Hematopoietic multipotent progenitor cell (in vitro differentiated cells): ENCODE measurements at places on chromosomes 6 and 20.

GRCh38 chr20:59784791-59785668 lies 148.4 kb downstream of the SYCP2 start:
- no peak for DNase-seq

GRCh38 chr20:15045246-15045645 lies 707.8 kb upstream of the FLRT3 start:
- no peak for DNase-seq

GRCh38 chr6:64000818-64001491 lies 365.4 kb downstream of the PHF3 start:
- DNase-seq, result no peak

DNA sequence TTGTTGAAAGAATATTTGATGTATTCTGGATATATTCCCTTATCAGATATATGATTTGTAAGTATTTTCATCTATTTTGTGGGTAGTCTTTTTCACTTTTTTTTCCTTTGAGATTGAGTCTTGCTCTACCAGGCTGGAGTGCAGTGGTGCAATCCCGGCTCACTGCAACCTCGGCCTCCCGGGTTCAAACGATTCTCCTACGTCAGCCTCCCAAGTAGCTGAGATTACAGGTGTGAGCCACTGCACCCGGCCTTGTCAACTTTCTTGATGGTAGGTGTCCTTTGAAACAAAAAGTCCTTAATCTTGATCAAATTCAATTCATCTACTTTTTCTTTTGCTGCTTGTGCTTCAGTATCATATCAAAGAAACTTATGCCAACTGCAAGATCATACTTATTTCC lies 297.2 kb upstream of the NRSN1 start:
- DNase-seq, result no peak

GRCh38 chr6:36301781-36302180 lies 31.9 kb downstream of the PNPLA1 start:
- no peak for DNase-seq

DNA sequence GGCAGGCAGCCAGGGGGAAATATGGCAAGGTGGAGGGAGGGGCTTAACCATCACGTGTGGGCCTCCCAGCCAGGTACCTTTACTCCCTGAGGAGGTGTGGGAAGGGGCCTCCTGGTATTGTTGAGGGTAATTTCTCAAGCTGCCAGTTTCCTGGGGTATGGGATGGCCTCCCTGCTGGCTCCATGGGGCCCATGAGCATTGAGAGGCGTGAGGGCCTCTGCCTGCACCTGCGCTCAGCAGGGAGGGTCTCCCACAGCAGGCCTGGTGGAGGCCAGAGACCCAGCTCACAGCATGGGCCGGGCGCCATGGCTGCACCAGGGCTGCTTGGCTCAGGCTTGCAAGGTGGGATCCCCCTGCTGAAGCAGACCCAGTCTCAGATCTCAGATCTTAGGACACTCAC lies 113.0 kb downstream of the GRM4 start:
- DNase-seq, result no peak

- no peak for DNase-seq
These were observed 18.9 kb upstream of the RPL7L1 start for GRCh38 chr6:42860481-42860880.

- no peak for DNase-seq
These were observed 6.6 kb downstream of the ECI2 start for GRCh38 chr6:4128748-4129147.

DNA sequence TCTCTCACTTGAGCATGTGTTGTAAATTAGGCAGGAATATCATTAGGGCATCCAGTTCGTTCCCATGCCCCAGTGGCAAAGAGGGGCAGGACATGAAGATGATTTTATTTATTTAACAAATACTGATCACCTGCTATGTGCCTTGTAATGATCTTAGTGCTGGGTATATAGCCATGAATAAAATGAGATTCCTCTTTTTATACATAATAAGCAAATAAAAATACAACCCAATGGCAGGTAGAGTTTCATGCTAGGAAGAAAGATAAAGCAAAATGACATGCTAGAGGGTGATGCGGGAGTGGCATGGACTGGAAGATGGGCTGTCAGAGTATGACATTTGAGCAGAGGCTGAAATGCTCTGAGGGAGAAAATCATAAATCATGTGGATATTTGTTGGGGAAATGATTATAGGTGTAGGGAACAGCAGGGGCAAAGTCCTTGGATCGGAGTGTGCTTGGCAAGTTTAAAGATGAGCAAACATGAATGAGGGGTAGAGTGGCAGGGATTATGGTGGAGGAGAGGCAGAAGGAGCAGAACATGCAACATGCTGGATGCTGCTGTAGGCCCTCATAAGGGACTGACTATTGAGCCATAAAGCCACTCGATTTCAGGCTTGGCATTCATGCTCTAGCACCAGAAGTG lies 342.1 kb downstream of the PLCB1 start:
- DNase-seq, result no peak

- no peak for DNase-seq
These were observed 180.4 kb downstream of the DHX35 start for GRCh38 chr20:39142407-39143096.

DNA sequence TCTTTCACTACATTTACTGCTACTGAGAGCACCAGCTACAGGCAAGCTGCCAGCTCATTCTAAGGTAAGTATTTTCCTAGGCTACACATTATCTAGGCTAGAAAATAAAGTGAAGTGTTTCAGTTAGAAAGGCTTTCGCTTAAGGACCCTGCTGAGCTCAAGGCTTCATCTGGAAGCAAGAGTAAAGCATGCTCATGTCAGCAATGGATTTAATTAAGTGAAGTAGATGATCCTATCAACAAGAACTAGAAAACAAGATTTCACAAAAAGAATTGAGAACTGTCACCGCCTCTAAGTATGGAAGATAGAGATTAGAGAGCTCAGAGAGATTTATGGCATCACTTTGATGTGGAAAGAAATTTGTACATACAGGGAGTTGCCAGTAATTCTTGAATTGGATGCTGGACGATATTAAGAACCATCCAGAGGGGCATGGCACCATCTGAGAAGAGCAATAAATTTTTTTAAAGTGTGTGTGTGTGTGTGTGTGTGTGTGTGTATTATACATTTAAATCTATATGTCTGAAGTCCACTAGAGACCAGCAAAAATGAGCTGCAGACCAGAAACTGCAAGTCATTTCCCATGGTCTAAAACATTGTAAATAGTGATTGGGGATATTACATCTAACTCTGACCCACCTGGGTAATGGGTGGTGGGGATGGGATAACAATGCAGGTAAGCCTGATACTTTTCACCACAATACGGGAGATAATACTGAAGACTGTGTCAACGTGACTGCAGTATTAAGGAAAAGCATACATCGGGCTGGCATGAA lies 105.2 kb upstream of the MAP7 start:
- no peak for DNase-seq

DNA sequence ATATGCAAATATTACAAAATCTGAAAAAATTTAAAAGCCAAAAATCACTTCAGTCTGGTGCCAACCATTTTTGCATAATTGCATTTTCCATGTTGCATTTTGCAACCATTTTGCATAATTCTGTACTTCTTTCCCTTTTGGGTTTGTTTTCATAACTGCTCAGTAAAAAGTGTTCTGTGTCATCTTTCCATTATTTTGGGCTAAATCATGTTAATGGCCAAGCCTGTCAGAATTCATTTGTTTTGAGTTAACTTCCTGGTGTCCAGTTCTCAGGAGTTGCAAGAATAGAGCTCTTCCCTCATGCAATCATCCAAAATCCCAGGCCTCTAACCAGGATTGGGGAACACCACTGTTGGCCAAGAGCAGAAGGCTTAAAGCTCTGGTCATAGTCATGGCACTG lies 133.6 kb downstream of the MTHFD1L start:
- DNase-seq, result no peak

DNA sequence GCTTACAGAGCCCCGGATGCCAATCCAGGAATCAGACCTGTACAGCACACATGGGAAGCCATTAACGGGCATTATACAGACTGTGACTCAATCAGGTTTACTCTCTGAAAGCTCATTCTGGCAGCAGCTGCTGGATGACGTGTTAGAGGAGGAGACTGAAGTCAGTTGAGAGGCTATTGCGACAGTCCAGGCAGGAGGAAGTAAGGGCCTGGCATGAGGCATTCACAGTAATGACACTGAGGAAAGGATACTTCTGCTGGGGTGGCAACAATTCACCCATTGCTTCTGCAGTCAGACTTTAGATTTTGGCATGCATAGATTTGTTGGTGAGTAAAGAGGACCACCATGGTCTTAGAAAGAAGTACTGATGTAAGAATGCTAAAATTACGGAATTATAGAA lies 151.0 kb upstream of the HEY2 start:
- DNase-seq, result no peak

GRCh38 chr6:14550410-14550809 lies 432.8 kb downstream of the CD83 start:
- no peak for DNase-seq

DNA sequence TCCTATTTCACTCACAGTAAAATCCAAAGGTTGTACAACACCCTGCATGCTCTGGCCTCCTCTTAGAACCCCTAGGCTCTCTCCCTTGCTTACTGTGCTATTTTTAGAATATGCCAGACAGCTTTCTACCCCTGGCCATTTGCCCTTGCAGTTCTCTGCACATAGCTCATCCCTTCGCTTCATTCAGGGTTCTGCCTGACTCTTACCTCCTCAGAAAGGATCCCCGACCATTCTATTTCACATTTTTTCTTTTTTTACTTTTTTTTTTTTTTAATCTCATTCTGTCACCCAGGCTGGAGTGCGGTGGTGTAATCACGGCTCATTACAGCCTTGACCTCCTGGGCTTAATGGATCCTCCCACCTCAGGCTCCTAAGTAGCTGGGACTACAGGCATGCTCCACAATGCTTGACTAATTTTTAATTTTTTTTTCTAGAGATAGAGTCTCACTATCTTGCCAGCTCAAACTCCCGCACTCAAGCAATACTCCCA lies 33.6 kb downstream of the COMMD7 start:
- DNase-seq, result no peak

- DNase-seq, result no peak
These were observed 35.5 kb upstream of the GJA1 start for GRCh38 chr6:121399966-121400365.

DNA sequence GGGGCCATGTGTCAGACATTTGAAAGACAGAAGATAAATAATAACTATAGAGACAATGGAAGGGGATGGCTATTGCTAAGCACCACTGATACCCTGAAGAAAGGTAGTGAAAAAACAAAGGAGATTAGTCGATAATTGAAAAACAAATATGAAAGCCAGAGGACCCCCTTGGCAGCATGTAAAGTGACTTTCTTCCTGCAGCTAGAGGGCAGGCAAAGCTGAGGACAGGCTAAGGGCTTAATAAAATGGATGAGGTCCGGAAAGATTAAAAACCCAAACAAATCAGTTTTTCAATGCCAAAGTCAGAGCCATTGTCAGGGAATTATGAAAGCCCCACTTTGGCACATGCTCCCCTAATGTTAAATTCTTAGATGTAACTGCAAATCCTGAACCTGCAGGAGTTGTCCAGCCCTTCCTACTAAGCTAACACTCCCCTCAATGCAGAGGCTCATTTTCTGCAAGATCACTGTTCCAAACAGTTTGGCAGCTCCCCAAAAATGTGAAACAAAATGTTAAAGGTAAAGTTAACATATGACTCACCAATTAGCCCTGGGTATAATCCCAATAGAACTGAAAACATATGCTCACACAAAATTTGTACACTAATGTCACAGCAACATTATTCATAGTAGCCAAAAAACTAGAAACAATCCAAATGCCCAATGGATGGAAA lies 1177.9 kb downstream of the GRIK2 start:
- no peak for DNase-seq

DNA sequence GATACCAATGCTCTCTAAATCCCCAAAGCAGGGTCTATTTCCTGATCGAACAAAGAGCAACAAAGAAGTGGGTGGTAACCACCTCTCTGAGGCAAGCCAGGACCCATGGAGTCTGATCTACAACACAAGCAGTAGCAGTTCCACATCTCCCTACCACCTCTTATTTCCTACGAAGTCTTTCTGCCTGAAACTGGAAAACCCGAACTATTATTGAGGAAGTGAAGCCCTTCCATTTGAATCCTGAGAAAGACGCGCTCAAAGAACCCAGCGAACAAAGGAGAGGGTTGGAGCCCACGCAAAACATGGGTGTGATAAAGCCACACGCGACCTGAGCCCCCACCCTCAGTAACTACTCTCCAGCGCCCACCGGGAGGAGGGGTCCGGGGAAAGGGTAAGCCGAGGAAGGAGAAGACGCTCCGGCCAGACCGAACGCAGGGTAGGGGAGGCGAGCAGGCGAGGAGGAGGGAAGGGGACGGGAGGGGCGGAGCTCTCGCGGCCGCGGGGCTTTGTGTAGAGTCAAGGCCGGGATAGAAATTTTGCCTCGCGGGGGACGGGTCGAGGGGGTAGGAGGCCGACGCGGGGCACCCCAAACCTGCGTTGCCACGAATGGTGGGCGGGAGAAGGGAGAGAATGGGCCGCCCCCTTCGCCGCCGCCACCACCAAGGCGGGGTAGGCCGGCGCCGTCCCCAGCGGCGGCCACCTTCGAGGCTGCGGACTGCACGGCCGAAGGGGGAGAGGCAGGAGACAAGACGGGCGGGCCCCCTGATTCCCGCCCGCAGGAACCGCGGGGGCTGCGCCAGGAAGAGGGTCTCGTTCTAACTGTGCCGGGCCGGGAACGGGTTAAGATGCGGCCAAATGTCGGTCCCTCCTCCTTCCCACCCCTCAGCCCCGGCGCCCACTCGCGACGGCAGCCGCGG lies 802 bp downstream of the HDAC2 start:
- DNase-seq, result no peak

DNA sequence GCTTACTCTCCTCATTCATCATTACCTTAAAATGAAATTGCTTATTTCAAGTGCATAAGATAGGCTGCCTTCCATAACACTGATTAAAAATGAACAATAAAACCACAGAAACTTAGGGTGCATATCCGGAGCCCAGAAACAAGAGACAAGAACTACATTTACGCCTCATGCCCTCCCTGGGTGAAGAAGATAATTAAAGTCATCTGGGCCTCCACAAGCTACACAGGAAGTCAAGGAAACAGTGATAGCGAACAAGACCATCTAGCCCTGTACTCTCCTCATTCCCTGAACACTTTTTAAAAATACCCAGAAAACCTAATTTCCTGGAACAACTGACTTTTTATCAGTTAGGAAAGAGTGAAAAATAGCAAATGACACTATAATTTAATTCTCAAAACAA lies 6.3 kb downstream of the SOD2 start:
- peak; percentile 63 for DNase-seq

- DNase-seq, result no peak
These were observed 787 bp upstream of the BTN2A2 start for GRCh38 chr6:26382121-26382520.

DNA sequence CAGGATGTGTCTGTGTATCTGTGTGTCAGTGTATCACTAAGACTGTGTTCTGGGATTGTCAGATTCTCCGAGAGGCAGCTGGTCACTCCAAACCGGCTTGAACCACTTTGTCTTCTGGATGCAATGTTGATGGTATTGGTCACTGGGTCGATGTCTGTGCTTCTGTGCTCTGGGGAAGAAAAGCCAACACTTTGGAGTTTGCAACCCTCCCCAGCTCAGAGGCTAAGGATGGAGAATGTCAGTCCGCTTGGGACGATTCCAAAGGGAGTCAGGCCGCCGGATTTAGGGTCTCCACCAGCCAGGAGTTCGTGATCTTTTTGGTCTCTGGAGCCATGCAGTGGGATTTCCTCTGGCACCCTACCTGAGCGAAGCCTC lies 5.2 kb downstream of the MAFB start:
- no peak for DNase-seq
